ENCODE measurements at places on chromosomes 3 and 15. TPM values are rescaled to one million over a fixed set of nuclear protein-coding genes. Genes with fewer than 3 reads are reported as not detected.
A peak's percentile ranks its signal among the peaks of the same experiment; 100 is the strongest.

GRCh38 chr15:49145651-49146609, 9.5 kb downstream of the COPS2 start:
- DNase-seq, result peak; percentile 75

DNA sequence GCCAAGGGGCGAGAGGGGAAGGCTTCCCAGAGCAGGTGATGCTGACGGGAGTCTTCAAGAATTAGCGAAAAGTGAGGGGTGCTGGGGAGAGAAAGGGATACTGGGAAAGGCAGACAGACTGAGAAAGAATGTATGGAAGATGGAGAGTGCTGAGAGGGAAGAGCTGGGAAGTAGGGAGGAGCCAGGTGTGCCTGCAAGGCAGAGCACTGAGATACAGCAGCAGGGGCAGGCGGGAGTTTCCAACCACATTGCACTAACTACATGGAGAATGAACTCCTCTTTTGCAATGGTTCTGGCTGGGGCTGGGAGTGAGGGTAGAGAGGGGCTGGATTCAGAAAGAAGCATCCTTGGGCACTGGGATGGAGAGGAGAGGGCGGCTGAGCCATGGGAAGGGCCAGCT, 16.0 kb upstream of the CRABP1 start:
- no peak for DNase-seq

Gene A4GNT
- not detected for total RNA-seq

DNA sequence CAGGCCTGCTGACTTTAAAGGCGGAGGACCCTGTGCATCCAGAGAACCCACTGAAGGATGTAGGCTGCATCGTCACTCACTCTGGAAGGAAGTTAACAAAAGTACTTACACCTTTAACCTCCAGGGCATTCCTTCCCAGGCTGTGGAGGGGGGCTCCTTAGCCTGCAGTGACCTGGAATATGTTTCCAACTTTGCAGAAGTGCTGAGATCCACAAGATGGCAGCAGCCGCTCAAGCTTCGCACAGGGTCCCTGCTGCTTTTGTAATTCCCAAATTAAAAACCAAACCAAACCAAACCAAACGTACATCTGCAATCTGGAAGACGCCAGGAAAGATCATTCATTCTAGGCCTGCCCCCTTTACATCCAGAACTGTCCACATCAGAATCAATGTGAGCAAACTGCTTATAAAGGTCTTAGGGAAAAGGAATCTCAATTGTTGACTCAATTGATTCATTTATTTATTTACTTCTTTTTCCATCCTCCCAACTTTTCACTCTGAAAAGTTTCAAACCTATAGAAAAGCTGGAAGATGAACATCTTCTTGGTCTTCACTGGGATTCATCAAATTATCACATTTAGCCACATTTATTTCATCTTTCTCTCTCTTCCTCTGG, 70.5 kb upstream of the KLHL25 start:
- DNase-seq, result peak; percentile 56

GRCh38 chr3:124373524-124373923, 356.7 kb upstream of the UMPS start:
- DNase-seq, result no peak

- peak; percentile 10 for DNase-seq
Observed at GRCh38 chr3:152076148-152076547, 192.6 kb upstream of the MBNL1 start.

GRCh38 chr3:84547971-84548970, 410.5 kb upstream of the CADM2 start:
- DNase-seq, result peak; percentile 60

Gene AADACL2
- total RNA-seq, result not detected

DNA sequence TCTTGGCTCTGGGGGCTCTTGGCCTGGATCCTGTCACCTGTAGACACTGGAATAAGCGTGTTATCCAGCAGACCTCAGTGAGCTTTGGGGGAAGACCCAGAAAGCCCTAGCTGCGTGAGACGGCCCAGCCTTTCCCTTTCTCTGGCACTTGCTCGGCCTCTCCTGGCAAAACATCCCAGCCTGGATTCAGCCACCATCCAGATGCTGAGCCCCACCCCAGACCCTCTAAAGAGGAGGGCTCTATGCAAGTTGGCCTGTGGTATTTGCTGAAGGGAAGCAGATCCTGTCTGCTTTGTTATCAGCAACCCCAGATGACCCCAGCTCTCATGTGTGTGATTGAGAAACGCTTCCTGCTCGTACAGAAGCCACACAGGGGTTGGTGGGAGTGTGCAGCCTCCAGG, 267.2 kb downstream of the FAM43A start:
- DNase-seq, result no peak

GRCh38 chr3:161291191-161291901, 70.2 kb downstream of the NMD3 start:
- no peak for DNase-seq

DNA sequence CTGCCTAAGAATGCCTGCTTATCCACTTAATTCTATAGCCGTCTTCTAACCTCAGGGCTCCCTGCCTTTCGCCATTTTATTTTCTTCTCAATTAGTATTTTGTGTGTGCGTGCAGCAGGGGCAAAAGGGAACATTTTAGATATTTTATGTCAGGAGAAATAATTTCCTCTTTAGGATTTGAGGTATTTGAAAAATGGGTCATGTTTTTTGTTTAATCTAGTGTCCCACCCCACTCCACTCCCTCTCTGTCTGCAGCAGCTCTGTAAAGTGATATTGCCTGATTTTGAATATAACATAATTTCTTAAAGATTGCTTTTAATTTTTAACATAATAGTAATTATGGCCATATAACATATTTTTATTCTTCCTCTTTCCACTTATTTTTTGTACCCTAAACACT, 593.2 kb upstream of the DPPA4 start:
- DNase-seq, result peak; percentile 13

Gene NAA50
- 142 TPM for total RNA-seq

DNA sequence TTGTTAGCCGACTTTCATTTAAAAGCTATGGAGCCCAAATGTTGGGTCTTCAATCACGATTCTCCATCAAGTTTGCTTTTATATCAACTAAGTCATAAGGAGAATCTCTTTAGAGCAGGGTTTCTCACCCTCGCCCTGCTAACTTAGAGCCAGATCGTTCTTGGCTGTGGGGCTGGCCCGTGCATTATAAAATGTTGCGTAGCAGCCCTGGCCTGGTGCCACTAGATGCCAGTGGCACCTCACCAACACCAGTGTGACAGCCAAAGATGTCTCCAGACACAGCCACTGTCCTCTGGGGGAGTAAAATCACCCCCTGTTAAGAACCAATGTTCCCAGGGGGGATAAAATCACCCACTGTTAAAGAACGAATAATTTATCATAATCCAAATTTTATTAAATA, 226.1 kb downstream of the OCA2 start:
- no peak for DNase-seq

Gene ANKUB1
- total RNA-seq, result not detected

Gene C15orf39
- total RNA-seq, result 12.5 TPM

Gene ATP13A4
- not detected for total RNA-seq

DNA sequence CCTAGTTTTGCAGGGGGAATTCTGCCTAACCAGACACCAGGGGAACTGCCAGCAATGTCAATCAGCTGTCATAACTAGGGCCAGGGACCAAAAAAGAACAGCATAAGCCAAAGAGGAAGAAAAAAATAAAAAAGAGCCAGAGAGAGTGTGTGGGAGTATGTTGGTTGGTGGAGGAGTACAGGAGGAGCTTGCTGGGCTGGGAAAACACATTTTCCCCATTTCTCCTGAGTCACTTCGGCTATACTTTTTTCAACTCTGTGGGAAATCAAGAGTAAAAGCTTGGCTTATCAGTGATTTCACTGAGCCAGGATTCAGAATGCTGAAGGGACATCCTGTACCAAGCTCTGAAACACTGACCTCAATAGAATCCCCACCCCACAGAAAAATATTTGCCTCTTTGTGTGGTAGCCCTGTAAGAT, 144.7 kb upstream of the DPH6 start:
- peak; percentile 60 for DNase-seq

GRCh38 chr15:66496951-66497501, 536 bp downstream of the SNAPC5 start:
- peak; percentile 32 for DNase-seq

Gene ATP8B4
- 11.4 TPM for total RNA-seq

Gene CCR3
- not detected for total RNA-seq

DNA sequence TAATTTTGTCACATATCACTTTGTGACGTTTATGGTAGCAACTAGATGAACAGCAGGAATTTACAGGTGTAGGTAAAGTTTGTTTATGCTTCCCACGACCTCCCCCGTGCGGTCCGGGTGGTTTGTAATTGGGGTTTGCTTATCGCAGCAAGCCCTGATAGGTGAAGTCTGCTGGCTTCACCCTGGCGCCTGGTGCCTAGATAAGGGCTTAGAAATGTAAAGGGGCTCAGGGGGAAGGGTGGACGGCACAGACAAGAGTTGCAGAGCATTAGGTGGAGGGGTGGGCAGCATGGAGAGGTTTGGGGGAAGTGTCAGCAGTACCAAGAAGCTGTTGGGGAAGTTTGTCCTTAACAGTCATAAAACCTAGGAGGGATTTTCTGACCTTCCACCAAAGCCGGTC, 108.1 kb upstream of the RNF7 start:
- DNase-seq, result no peak

- DNase-seq, result no peak
Observed at GRCh38 chr3:173340626-173341025, 56.9 kb upstream of the NLGN1 start.

Gene CFAP161
- not detected for total RNA-seq

DNA sequence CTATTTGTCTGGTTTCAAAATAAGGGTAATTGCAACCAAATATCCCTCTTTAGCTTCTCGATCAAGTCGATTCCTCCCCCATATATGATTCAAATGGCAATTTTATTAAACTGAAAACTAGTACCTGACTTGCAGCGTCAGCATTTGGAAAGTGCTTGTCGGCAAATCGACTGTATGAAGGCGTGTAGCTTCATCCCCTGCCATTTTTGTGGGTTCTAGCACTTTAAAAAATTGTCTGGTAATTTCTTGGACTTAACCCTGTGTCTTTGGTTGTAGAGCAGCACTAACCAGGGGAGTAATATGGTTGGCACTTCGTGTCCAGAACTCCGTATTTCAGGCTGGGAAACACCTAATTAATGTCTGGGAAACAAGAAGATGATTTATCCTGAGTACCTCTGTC, 573 bp downstream of the MME start:
- DNase-seq, result peak; percentile 56

DNA sequence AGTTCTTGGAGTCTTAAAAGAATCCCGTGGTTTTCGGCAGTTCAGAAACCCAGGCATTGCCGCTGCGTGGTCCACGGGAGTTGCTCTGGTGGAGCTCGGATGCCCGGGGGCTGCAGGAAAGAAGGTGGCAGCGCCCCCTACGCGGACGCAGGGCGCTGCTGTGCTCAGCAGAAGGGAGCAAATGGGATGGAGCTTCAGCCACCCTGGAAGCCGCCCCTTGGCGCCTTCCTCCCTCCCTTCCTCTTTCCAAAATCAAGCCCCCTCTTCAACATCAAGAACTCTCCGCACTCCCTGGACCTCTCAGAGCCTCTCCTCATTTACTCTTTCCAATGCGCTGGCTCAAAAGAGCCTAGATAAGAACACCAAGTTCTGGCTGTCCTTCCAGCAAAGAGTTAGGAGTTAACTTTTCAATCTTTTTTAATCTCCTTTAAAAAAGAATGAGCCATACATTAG, 880 bp upstream of the CHRNA7 start:
- peak; percentile 4 for DNase-seq

GRCh38 chr3:156602424-156602823, 47.5 kb upstream of the SSR3 start:
- no peak for DNase-seq

GRCh38 chr15:41629463-41629862, 30.7 kb upstream of the MGA start:
- DNase-seq, result no peak

Gene SUCNR1
- under 0.01 TPM for total RNA-seq

- DNase-seq, result peak; percentile 33
Observed at GRCh38 chr15:60375306-60375705, 22.5 kb downstream of the ANXA2 start.

- peak; percentile 21 for DNase-seq
Observed at GRCh38 chr3:12724794-12725193, 34.3 kb downstream of the TMEM40 start.

DNA sequence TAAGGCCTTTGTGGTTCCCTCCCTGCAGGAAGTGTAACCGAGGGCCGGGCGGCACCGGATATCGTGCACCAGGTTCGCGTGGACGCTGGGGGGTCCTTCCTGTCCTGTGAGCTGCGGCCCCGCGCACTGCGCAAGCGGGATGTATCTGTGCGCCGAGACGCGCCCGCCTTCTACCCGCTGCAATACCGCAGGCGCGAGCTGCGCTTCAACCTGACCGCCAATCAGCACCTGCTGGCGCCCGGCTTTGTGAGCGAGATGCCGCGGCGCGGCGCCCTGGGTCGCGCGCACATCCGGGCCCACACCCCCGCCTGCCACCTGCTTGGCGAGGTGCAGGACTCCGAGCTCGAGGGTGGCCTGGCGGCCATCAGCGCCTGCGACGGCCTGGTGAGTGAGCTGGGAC, 35.9 kb downstream of the SAXO2 start:
- DNase-seq, result no peak

DNA sequence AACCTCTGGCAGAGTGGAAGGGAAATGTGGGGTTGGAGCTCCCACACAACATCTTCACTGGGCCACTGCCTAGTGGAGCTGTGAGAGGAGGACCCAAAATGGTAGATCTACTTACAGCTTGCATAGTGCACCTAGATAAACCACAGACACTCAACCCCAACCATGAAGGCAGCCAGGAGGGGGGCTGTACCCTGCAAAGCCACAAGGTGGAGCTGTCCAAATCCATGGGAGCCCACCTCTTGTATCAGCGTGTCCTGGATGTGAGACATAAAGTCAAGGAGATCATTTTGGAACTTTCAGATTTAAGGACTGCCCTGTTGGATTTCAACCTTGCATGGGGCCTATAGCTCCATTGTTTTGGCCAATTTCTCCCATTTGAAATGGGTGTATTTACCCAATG, 20.9 kb downstream of the TP63 start:
- DNase-seq, result peak; percentile 15

Gene PLA1A
- not detected for total RNA-seq

Gene SEMA6D
- 1.4 TPM for total RNA-seq

DNA sequence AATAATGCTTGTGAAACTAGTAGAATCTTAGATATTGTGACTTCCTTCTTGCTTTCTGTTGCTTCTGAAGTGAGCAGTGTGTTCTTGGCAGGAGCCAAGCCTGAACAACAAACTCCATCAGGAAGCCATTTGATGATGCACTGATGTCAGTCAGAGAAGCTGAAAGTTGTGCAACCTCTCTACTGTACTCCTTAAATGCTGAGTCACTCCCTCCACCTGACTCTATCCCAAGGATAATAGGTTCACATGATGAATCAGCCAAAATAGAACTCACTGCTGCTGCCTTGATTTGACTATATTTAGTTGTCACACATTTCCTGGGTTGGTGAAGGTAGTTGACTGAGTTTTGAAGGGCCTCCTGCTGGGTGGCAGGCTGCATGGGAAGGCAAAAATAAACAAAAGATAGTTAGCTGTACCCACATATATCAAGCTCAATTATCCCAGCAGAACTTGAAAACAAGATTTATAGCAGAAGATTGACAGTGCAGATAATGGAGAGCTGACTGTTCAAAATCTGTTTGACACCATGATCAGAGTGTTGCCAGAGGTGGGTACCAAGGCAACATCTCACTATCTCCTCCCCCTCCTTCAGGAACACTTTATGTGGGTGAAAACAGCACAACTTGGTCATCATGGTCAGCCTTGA, 328.4 kb upstream of the DPH6 start:
- DNase-seq, result peak; percentile 86
